Anterior cingulate cortex (tissue), 58 donors: ENCODE measurements at places on chromosomes 3 and 15.

GRCh38 chr3:27681249-27681748 lies 40.8 kb downstream of the EOMES start:
- DNase-seq = no peak

DNA sequence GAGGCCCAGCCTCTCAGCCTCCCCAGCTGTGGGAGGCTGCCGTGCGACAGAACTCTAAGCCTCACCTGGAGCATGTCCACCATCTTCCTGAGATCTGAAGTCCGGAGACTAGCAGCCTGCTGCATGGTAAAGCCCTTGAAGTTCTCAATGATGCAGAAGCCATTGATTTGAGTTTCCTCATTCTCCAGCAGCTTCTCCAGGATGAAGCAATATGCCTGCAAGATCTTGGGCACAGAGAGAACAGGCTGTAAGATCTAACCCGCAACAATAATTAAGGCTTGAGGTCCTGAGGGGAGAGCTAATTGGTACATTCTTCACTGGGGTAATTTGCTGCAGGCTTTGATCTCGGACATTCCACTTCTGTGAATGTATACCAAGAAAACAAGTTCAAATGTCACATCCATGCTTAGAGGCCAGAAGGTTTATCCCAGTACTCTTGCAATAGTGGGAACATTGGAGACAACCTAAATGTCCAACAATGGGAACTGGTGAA lies 9.7 kb downstream of the RLBP1 start:
- no peak for DNase-seq

DNA sequence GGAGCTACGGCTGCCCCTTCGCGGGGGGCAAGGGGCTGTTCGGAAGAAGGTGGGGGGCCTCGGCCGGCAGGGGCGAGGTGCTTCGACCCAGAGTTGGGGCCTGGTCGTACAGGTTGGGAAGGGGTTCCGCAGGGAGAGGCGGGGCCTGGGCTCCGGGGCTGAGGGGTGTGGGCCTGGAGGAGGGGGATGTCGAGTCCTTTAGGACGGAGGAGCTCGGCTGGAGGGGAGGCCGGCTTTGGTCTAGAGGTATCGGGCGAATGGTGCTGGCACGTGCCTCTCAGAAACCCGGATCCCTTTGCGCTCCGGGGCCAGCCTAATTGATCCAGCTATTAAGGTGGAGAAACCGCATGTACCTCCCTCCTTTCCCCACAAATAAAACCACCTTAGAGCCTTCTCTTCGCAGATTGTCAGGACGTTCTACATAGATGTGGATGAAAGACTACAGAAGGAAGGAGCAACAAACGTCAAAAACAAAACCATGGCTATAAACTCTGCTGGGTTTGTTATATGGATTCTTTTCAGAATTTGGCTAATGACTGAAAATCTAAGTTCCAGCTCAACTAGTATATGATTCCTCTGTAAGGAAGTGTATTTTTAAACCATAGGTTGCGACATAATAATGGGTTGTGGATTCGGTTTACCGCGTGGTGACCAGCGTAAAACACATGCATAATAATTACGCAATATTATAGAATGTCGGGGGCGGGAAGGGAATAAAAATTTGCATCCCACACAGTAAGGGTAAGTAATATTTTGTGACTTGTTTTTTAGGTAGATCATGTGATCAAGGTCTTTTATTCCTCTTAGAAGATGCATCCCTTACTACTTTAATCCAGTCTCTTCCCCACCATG lies 644 bp upstream of the NGLY1 start:
- peak; percentile 73 for DNase-seq

- DNase-seq = no peak
Measured at GRCh38 chr3:14847613-14848541, 29.1 kb downstream of the FGD5 start.

DNA sequence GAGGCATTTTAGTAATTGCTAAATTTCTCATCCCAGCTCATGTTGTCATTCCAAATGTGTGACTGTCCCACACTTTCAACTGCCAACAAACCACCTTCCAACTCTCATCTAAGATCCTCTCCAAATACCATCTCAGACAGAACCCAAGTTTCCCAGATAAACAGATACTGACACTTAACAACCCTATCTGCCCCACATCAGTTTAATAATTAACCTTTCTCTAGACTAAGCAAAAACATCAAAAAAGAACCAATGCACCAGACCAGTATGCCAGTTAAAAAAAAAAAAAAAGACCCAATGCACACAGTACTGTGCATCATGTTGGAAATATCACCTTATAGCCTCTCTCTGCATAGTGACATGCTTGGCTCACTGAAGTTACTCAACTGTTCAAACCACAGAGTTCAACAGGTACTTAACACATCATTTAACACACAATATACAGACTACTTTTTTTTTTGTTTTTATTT lies 5.5 kb downstream of the SFMBT1 start:
- no peak for DNase-seq

DNA sequence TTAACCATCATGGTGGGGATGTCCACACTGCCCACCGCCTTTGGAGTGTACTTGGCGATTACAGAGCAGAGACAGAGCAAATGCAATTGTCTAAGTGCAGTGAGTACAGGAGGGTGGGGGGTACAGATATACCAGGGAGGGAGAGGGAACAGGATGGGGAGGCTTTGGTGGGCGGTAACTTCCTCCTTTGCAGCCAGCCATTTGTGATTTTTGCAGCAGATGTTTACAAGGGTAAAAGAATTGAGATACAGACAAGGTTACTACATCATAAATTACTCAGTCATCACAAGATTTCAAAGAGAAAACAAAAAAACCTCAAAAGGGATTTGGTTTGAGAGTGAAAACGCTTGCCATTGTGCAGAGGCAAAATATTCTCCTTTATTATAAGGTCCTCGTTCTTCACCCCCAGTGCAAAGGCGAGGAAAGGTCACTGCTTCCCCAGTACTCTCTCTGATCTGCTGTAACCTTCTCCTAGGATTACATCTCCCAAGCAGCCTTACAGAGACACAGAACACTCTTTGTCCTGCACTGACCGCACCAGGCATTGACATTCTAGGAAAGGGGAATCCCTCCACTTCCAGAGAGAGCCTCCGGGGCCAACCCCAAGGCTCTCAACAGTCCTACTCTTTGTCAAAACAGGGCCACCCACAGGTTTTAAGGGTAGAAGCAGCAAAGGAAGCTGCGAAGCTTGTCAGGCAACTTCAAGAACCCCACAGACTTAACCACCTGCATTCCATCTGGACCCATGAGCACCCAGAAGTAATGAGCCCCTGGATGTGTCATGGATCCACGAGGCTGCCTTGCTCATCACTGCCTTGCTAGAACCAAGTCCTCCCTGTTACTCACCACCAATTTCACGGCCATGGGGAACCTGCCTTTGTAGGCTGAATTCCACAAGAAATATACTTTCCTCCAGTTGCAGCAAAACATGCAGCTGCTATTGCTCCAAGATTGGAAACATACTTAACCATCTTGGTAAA lies 117.3 kb downstream of the ADAMTS17 start:
- no peak for DNase-seq

- DNase-seq = no peak
Measured at GRCh38 chr3:54928046-54928770, at the start of gene LRTM1. Gene LRTM1, minus strand, starts transcription at chr3:54928059. Its CDS starts 148 bp downstream, at chr3:54927911.

GRCh38 chr3:3087279-3087678 lies 22.9 kb downstream of the IL5RA start:
- DNase-seq = no peak

DNA sequence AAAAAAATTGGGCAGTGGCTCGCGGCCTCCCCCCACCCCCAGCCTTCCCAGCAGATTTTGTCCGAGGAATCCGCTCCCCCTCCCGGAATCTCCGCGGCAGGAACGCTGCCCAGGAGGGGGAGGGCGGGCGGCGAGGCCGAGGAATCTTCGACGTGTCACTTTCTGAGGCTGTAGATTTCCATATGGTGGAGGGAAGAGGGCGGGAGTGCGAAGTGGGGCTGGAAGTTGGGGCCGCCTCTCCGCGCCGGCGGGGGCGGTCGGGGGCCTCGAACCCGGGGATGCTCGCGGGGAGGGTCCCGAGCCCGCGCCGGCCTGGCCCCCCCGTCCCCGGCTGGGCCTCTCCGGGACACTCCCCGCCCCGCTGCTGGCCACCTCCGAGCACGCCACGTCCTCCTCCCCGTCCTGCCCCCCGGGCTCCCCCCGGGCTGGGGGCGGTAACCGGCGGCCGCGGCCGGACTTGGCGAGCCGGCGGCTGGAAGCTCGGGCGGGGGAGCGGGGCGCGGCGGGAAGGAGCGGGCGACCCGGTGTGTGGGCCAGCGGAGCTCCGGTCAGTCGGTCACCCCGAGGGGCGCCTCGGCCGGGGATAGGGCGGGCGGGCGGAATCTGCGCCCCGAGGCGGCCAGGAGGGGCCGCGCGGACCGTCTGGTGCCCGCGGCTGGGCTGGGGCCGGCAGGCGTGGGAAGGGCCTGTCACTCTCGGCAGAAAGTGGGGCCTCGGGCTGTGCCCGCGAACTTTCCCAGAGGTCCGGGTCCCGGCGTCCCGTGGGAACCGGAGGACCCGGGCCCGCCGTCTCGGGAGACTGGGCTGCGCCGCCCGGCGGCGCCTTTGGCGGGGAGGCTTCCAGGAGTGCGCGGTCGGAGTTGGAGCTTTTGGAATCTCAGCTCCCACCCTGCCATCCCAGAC lies 951 bp downstream of the FNDC3B start:
- DNase-seq = peak; percentile 40

DNA sequence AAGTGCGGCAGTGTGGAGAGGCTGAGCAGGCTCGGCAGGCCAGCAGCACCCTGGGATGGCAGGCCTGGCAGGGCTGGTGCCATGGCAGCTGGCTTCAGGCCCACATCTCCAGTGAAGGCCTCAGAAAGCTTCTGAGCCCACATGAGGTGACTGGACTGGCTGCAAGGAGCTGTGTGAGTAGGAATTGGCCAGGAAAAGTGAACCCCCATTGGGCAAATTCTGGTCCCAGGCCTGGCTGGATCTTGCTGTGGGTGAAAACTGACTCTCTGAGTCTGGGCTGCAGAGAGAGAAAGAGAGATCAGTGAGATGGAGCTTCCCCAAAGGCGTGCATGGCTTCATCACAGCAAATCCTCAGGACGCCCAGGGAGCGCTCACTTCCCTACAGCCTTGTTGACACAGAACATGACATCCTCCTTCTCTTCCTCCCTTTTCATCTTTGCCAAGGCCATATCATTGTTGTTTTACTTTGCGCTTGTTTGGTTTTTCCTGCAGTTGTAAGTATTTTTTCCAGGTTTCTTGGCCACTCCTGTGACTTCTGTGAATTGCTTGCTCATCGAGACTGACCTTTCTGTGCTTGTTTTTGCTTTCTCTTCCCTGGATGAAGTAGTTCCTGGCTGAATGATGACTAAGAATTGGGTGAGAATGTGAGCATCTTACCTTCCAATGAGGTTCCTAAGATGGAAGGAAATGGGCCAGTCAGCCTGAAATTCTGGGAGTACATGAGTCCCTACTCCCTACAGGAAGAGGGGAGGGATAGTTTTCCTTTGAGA lies 299.1 kb downstream of the TLE3 start:
- DNase-seq = no peak

GRCh38 chr15:67175643-67176071 lies 78.8 kb downstream of the AAGAB start:
- no peak for DNase-seq

- DNase-seq = peak; percentile 31
Measured at GRCh38 chr15:38254051-38254883, 1.6 kb downstream of the SPRED1 start.

DNA sequence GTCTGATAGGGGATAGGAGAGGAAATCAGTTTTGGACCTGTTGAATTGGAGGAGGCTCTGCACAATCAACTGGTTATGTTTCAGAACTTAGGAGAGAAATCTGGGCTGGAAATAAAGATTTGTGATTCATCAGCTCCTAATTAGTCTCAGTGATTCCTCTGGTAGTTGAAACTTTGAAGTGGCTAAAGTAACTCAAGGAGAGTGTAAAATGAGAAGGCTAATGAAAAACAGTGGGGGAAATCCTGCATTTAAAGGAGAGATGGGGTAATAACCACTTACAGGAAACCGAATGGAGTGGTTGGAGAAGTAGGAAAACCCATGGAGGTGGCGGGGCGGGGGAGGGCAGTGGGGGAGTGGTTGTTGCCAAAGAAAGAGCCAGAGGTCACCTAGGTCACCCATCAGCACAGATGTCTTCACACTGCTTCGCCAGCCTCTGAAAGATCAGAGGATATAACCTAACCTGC lies 32.6 kb downstream of the MAP2K5 start:
- no peak for DNase-seq

GRCh38 chr15:98421419-98422129 lies 226.8 kb upstream of the IGF1R start:
- DNase-seq = peak; percentile 17

GRCh38 chr15:101111570-101112262 lies 140.1 kb downstream of the CHSY1 start:
- DNase-seq = no peak

GRCh38 chr3:4060064-4060463 lies 243.1 kb upstream of the SETMAR start:
- no peak for DNase-seq

DNA sequence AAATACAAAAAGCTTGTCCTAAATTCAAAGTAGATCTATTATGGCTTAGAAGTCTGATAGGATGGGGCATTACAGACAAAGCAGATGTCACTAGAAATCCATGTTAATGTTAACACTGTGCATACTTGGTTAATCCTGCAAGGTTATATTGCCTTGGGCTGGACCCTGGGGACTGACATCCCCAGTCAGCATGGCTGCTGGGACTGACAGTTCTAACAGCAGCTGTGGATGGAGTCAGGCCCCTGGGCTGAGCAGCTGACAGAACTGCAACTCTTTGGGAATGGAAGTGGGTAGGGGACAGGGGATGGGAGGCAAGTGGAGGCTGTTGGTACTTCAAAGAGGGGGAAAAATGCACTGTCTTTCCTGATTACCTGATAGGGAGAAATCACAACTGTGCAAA lies 7.5 kb downstream of the P2RY1 start:
- no peak for DNase-seq

- no peak for DNase-seq
Measured at GRCh38 chr3:173140986-173141385, at the start of gene SPATA16. Gene SPATA16, minus strand, starts transcription at chr3:173141235. Its CDS starts 23,504 bp downstream, at chr3:173117731.

GRCh38 chr3:107966276-107966675 lies 124.6 kb downstream of the CD47 start:
- DNase-seq = no peak

- no peak for DNase-seq
Measured at GRCh38 chr3:153746211-153746610, 375.0 kb upstream of the ARHGEF26 start.

GRCh38 chr15:79381593-79381992 lies 50.5 kb upstream of the MINAR1 start:
- no peak for DNase-seq

DNA sequence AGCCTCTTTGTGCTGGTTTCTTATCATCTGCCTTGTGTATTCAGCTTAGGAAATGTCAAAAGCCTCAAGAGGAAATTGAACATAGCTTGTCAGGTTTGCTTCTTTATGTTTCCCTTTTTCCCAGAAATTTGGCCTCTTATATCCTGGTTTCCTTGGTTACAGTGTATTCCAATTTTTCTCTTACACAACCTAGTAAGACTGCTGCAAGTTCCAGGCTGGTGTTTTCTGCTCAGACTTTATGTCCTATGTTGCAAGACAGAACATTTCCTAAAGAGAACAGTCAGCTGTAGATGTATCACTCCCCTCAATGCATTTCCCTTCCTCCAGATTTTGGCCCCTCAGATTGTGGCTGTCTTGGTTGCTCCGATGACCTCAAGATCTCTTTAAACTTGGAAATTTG lies 102.5 kb downstream of the SH3GL3 start:
- no peak for DNase-seq

GRCh38 chr3:139122221-139122581 lies 77.5 kb upstream of the PRR23C start:
- no peak for DNase-seq
